ENCODE measurements at places on chromosomes 2 and 18. TPM values are rescaled to one million over a fixed set of nuclear protein-coding genes. Genes with fewer than 3 reads are reported as not detected.
A peak's percentile ranks its signal among the peaks of the same experiment; 100 is the strongest.

GRCh38 chr2:168149150-168149974, 98.0 kb downstream of the STK39 start:
- DNase-seq = no peak

The GPR35 gene
- total RNA-seq = 1.8 TPM

DNA sequence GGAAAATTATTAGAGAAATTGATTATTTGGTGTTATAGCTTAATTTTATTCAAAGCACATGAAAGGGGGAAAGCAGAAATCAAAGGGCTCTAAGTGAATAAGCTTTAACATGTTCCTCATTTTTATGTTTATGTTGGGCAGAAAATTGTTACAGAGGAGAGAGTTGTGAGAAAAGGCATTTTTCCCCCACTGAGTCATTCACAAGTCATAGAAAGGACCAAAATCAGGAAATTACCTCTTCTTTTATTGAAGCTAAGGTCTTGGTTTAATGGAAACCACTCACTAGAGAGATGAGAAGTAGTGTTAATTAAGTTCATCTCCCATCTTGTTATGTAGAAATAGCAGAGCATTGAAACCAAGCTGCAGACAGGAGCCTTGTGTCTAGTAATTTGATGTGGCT, 175.3 kb upstream of the THUMPD2 start:
- no peak for DNase-seq

GRCh38 chr2:233061591-233062450, 1.7 kb downstream of the INPP5D start:
- DNase-seq = no peak

The AMER3 gene
- total RNA-seq = not detected

DNA sequence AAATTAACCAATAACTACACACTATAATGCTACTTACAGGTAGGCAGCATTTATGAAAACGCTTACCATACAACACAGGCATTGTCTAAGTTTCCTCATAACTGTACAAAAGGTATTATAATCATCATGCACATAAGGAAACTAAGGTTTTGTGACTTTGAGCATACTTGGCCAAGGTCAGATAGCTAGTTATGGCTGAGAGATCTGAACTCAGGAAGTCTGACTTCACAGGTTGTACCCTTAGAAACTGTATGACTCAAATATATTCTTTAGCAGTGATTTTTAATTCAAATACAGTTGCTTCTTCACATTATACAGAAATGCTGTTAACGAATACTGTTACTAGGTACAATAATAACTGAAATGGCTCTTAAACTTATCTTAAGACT, 89.3 kb downstream of the TRIP12 start:
- no peak for DNase-seq

- peak; percentile 66 for DNase-seq
Measured at GRCh38 chr2:173990970-173991819, 26.0 kb upstream of the SP3 start.
